ENCODE measurements at places on chromosomes 1 and 21.

GRCh38 chr1:212700223-212700891, 717 bp upstream of the BATF3 start:
- DNase-seq = peak; percentile 63

DNA sequence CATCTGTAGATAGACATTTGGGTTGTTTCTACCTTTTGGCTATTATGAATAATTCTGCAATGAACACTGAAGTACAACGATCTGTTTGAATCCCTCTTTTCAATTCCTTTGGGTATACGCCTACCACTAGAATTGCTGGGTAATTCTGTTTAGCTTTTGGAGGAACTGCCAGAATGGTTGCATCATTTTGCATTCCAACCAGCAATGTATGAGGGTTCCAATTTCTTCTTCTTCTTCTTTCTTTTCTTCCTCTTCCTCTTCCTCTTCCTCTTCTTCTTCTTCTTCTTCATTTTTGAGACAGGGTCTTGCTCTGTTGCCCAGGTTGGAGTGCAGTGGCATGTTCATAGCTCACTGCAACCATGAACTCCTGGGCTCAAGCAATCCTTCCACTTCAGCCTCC, 13.8 kb upstream of the THEM5 start:
- DNase-seq = no peak

DNA sequence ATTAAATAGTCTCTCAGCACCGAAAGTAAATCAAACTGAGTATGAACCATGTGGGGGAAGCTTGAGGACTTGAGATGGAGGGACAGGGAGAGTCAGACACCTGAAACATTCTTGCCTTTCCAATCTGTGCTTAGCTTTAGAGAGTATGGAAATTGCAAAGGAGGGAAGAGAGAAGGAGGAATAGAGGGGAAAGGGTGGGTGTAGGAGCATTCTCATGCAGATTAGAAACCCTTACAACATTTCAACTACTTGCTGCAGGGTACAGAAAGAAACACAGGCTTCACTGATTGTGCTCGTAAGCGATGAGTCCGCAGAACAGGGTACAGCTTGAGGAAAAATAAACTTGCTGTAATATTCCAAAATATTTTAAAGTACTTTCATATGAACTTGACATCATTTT, 73.8 kb downstream of the NIBAN1 start:
- no peak for DNase-seq

- DNase-seq = no peak
Observed at GRCh38 chr1:212621043-212621948, 12.7 kb downstream of the ATF3 start.

GRCh38 chr1:202241376-202242079, 47.9 kb downstream of the LGR6 start:
- DNase-seq = no peak

DNA sequence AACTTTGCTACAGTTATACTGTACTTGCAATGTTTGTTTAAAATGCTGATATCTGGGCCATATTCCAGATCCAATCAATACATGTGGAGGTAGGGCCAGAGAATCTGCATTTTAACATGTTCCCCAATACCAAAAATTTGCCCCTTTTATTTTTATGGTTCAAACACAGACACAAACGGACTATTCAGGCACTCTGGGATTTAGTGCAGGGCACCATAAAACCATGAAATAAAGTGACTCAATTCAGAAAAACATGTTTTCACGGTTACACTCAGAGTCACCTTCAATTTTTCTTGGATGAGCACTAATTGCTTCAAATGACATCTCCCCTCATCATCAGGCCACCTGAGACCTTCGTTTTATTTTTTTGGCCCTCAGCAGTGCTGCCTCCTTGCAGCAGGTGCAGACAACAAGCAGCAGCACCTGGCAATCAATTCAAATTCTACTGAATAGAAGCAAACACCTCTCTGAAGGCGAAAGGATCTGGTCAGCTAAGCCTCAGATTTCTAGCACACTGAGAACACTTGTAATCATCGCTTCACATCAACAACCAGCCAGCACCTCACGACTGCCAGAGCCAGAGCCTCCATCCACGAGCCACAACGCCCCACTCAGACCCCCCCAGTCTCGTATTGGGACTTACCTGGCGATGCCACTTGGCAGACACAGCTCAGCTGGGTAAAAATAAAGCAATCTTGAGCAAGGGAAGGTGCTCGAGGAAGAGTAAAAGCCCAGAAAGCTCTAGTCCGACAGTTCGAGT, 1.1 kb downstream of the ERO1B start:
- DNase-seq = peak; percentile 42

- DNase-seq = no peak
Observed at GRCh38 chr1:31072304-31072746, 6.8 kb upstream of the PUM1 start.

GRCh38 chr21:27536319-27536718, 569.4 kb upstream of the ADAMTS5 start:
- no peak for DNase-seq

GRCh38 chr1:221392453-221392852, 349.4 kb downstream of the DUSP10 start:
- no peak for DNase-seq

GRCh38 chr1:24406788-24407187, 6.8 kb downstream of the STPG1 start:
- no peak for DNase-seq

DNA sequence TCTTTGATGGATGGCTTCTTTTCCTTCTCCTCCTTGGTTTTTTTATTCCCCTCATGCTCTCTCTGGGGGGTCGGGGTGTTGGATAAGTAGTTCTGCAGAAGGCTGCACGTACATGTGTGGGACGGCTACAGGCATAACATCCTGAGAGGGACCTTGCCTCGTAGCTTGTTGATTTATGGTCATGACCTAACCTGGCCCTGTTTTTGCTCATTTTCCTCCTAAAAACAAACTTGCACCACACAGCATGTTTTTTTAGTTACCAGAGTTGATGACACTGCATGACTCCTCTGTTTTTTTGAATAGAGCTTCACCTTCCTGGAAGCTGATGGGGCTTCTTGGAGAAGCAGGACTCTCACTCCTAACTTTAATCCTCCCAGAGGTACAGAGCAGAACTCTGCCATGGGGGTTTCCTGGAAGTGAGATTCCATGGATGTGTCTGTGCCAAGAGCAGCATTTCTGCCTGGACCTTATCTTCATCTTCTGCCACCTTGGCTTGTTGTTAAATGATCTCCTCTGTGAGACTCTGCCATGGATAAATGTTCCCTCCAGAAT, 114.7 kb downstream of the PAPPA2 start:
- no peak for DNase-seq

DNA sequence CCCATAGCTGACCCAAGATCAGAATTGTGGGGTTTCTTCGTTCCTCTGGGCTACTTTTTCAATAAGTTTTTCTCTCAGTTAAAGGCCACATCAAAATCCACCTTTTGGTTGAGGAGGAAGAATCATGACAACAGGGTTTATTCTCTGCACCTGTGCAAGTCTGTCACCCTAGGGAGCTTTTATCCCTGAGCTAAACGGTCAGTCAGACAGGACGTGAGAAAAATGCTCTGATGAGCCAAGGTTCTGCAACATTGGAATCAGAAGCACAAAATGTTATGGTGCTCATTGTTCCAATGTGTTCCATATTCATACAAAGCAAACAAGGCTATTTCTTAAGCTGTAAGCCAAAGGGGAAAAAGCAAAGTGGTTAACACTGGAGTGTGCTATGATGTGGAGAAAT, 7.4 kb upstream of the ERICH3 start:
- DNase-seq = no peak

GRCh38 chr1:31748365-31748764, 15.8 kb downstream of the ADGRB2 start:
- no peak for DNase-seq

DNA sequence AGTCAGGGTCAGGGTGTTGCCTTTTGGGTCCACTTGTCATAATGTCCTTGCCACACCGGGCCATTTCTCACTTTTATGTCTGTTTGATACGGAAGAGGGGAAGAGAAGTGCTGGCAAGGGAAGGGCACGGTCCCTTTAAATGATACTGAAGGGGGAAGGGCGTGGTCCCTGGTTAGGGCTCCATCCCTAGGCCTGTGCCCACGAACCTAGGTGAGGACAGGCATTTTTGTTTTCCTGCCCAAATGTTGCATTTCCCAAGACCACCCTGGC, 25.2 kb downstream of the B3GALT5 start:
- no peak for DNase-seq

- no peak for DNase-seq
Observed at GRCh38 chr21:28799926-28800325, 192.8 kb downstream of the LTN1 start.

- no peak for DNase-seq
Observed at GRCh38 chr1:114345930-114346479, 165.0 kb downstream of the TRIM33 start.

- no peak for DNase-seq
Observed at GRCh38 chr1:227947676-227948492, at the start of gene WNT9A. WNT9A (minus strand) TSS chr1:227947932; CDS start chr1:227947887, 45 bp downstream.

DNA sequence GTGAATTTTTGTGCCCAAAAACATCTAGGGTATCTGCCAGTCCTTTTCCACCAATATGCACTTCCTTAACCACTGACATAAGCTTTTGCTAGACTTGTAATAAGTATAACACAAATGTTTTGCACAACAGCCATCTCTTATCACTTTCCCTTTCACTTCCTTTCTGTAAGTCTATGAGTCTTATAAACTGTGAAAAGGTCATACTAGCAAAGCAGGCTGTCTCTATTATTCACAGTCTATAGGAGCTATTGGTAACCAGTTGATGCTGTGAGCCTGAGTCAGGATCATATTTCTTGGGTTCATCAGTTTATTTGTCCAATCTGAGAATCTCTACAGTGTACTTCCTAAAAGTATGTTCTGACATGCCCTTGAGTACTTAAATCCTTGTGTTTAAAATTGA, 172.6 kb downstream of the CHRM3 start:
- no peak for DNase-seq

DNA sequence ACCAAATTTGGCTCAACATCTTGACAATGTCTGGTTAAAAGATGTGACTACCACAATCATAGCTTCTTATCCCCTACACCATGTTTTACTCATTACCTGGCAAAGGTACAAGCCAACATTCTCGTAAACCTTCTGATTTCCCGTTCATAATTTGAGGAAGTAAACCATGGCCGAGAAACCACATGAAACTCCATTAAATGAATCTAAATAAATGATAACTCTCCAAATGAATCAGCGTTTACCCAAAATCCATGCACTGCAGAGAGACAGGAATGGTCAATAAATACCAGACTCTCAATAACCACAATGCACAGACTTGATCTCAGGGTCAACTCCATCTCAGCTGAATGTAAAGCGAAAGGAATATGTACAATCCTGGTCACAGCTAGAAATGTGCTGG, 125.2 kb downstream of the TYW3 start:
- DNase-seq = no peak

DNA sequence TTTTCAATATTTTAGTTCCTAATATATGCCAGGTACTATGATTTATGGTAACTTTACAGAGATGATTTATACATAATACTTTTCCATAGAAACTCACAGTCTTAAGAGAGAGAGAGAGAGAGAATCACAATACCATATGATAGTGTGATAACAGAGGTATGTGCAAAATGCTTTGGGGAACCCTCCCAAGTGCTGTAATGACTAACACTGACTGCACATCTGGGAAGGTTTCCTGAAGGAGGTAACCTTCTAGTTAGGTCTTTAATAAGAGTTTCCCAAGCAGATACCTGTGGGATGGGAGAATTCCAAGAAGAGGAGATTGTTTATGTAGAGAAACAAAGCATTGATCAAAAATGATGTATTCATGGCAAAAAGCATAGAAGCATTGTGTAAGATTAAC, 34.6 kb upstream of the PIGC start:
- DNase-seq = no peak

DNA sequence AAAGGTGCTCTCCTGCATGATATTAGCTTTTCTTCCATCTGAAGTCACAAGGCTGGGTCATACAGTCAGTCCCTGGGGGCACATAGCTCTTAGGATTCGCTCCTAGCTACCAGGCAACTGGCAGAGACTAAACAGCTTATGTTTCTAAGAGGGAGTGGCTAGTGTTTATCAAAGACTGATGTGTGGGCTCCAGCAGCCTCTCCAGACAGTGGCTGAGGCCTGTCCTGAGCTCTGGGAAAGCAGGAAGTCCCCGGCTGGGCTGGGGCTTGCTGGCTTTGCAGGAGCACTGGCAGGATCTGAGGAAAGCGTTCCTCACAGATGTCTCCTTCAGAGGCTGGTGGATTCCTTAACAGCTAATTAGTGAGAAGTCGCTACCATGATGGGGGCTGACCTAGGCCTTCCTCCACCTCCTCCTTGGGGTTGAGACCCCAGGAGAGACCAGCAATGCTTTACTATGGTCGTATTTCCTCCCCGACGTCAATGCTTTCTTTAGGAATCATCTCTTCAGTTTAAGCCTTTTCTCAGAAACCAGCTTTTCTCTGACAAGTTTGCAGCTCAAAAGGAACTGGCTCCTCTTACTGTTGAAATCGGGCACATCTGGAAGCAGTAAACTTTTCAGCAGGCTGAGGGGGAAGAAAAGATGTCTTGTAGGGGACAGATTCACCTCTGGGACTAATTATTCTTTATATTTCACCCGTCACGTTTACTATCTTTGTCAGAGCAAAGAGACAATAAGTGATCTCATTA, 33.5 kb upstream of the HHAT start:
- DNase-seq = no peak

DNA sequence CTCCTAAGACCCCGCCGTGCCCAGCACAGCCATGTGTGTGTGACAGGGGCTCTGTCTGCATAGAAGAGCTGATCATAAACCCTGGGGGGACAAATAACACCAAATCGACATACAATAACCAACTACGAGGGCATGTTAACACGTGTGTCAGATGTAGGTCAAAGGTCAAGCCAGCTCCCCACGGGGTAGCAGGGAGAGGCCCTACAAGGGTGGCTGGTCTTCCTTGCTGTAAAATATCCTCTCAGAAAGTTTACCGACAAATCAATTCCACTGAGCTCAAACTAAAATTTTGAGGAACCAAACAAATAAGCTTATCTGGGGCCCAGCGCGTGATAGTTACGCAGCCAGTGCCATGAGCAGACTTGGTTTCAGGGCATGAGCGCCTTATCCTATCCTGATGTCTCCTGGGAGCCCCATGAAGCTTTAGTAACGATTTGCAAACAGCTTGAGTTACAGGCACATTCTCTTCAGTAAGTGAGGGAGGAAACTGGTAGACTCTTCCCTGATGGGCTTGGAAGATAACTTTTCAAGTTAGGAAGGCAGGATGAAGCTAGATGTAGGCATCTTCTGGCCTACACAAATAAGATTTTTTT, 2.7 kb upstream of the TMPRSS3 start:
- DNase-seq = no peak

- DNase-seq = no peak
Observed at GRCh38 chr21:33993286-33994231, 78.0 kb upstream of the ATP5PO start.

GRCh38 chr1:83090195-83090594, 908.7 kb downstream of the TTLL7 start:
- no peak for DNase-seq

DNA sequence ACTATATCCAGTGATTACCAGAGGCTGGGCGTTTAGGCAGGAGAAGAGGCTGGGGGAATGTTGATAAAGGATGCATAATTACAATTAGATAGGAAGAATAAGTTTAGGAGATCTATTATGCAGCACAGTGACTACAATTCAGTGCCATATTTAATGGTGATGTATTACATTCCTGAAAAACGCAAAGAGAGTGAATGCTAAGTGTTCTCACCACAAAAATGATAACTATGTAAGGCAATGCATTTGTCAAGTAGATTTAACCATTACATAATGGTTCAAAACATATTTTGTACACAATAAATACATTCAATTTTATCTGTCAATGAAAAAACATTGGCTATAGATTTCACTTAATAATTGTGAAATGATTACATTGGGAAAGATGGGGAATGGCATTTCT, 548.9 kb downstream of the NUF2 start:
- DNase-seq = no peak
